ENCODE measurements at places on chromosomes 1 and 21.

DNA sequence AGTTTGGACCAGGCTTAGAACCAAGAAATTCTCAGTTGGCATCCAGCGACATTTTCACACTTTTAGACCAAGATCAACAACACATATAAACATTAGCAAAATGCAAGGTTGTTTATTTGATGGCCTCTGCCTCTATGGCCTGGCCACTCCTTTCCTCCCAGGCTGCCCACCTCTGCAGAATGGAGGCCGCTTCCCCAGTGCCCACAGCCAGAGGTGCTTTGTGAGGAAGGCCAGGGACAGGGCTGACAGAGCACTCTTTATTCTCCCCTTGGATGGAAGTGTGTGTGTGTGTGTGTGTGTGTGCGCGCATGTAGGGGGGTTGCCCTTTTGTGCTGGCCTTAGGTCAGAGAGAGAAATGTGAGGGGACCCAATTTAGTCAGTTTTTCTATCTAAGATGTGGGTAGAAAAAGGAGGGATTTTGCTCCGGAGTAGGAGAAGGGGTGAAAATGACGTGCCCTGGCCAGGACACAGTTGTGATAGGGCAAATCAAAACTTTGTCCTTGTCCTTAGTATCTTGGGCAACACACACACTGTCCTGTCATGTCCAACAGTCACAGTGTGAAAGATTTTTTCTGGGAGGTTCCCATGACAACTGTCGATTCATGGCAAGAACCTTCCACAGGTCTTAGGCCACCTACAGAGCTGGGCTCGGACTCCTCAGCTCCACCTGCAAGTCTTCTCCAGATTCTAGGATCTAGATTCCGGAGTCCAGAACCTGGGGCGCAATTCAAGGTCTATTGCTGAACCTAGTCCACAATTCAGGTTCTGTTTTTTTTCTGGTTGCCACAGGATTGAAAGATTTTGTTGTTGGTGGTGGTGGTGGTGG, 104.9 kb upstream of the SLC2A1 start:
- no peak for DNase-seq

- no peak for DNase-seq
These were observed 564.2 kb downstream of the SMYD3 start for GRCh38 chr1:245942856-245943255.

DNA sequence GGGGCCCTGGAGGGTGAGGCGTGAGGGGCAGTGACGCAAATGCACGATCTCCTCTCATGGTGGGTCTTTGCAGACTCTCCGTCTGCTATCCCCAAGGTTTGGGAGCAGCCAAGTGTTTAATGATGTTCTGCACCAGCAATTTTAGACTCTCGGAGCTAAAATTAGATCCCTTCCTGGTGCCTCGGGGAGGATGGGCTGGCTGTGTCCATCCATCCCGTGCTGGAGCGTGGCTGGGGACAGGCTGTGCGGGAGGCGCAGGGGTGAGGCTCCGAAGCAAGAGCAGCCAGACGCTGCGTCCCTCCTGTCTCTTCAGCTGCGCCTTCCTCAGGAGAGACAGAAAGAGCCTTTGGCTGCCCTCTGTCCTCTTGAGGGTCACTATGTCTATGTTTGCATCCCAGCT, 387.6 kb downstream of the CAMTA1 start:
- DNase-seq: no peak

GRCh38 chr1:220783453-220783852, 3.3 kb upstream of the MTARC1 start:
- DNase-seq: no peak

- no peak for DNase-seq
These were observed 57.1 kb upstream of the ID3 start for GRCh38 chr1:23616292-23616824.

- DNase-seq: peak; percentile 51
These were observed 115.4 kb upstream of the TIAM1 start for GRCh38 chr21:31459457-31459856.

- no peak for DNase-seq
These were observed 111.9 kb downstream of the PTPN14 start for GRCh38 chr1:214439352-214440119.

DNA sequence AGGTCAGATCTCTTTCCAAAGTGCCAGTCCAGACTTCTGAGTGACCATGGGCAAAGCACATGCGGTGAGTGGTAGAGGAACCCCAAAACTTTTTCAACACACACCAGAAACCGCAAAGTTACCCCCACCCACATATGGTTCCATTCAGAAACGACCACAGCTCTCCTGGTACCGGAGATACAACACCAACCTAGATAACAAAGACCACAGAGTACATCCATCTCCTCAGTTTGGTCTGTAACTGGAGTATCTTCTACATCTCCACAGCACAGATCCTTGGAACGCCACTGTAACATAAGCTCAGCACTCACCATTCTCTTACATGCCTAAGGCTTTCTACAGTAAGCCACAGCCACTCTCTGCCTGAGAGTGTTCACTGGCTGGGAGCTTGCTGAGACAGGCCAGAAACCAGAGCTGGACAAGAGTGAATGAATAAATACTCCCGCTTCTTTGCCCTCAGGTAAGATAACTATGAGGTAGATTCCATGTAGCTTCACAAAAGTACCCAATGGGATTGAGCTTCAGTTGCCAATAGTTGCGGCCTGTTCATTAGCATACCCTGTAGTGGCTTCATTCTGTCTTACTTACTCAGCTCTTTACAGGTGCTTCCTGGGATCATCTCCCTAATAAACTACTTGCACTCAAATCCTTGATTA, 81.8 kb downstream of the SMYD3 start:
- DNase-seq: no peak

DNA sequence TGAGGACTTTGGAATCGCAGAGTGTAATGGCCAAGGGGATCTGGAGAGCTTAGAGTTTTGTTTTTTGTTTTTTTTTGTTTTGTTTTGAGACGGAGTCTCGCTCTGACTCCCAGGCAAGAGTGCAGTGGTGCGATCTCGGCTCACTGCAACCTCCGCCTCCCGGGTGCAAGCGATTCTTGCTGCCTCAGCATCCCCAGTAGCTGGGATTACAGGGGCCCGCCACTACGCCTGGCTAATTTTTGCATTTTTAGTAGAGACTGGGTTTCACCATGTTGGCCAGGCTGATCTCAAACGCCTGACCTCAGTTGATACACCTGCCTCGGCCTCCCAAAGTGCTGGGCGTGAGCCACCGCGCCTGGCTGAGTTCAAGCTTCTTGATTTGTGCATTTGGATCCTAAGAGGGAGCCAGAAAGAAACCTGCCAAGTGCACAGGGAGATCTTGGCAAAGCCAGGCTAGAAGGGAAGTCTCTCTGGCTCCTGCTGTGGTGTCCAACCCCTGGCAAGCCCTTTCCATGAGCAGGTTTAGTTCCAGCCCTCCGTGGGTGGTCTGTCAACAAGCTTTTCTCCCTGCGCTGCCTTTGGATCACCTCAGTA, 852 bp downstream of the FAAH start:
- no peak for DNase-seq

- DNase-seq: no peak
These were observed 885.7 kb downstream of the PLA2G4A start for GRCh38 chr1:187714470-187714869.

DNA sequence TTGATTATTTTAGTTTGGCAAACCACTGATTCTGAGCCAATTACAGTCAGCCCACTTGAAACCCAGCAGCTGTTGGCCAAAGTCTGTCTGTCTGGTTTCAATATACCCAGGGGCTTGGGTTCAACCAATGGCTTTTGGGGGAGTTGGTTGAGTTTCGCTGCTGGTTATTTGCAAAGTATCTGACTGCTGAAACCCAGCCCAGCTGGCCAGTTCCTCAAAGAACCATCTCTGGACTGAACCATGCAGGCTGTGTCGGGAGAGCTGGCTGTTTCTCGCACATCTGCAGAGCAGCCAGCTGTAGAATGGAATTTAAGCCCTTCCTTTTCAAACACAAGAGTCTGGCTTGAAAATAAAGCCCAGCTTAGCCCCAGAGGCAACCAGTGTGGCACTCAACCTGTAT, 66.0 kb upstream of the PAX7 start:
- DNase-seq: no peak

DNA sequence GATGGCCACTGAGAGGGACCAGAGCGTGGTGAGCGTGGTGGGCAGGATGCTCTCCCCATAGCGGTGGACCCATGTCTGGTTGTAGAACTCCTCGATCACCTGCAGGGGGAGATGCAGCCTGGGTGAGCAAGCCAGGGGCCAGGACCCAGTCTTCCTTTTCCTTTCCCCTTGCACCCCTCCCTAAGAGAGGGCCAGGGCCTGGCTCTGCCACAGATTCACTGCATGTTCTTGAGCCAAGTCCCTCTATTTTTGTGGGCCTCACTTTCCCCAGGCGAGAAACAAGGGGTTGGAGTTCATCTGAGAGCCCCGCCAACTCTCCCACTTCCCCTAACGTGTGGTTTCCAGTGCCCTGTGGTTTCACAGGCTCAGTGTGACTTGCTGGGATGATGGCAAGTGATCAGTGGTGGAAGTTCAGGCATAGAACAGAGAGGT, 27.5 kb downstream of the SLC2A1 start:
- no peak for DNase-seq

GRCh38 chr1:206674236-206674635, 10.5 kb upstream of the MAPKAPK2 start:
- no peak for DNase-seq

- no peak for DNase-seq
These were observed 71.3 kb downstream of the PLPP3 start for GRCh38 chr1:56507925-56508522.

GRCh38 chr1:170044187-170044586, 30.3 kb downstream of the KIFAP3 start:
- no peak for DNase-seq

DNA sequence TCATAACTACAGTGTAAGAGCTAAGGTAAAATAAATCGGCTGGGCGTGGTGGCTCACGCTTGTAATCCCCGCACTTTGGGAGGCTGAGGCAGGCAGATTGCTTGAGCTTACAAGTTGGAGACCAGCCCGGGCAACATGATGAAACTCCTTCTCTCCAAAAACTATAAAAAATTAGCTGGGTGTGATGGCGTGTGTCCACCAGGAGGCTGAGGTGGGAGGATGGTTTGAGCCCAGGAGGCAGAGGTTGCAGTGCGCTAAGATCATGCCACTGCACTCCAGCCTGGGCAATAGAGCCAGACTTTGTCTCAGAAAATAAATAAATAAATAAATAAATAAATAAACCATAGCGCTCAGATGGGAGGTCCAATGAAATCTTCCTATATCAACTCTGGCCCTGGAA, 16.7 kb upstream of the FAM110D start:
- DNase-seq: no peak

- DNase-seq: no peak
These were observed 167.3 kb downstream of the PBX1 start for GRCh38 chr1:164726235-164726634.

- DNase-seq: peak; percentile 26
These were observed 5.1 kb downstream of the LMNA start for GRCh38 chr1:156119503-156120209.

DNA sequence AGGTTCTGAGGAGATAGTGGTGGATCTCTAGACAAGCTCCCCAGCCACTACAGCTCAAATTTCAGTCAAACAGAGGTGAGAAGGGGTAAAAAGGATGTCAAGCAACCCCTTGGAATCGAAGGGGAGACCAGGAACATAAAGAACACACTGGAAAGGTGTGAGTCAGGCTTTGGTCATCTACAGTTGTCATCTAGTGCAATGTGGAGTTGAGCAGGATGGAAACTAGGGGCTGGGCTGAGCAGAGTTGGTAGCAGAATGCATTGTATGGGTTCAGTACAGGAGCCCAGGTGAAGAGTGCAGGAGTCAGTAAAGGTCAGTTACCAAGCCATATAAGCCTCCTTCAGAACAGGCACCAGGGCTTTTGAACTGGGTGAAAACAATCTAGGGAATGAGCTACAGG, 52.7 kb upstream of the VAV3 start:
- peak; percentile 4 for DNase-seq

- DNase-seq: no peak
These were observed 38.2 kb downstream of the ETS2 start for GRCh38 chr21:38843806-38844503.
